Iris pigment epithelial cell (primary cell): ENCODE measurements at places on chromosomes 2 and 18.
A peak's percentile ranks its signal among the peaks of the same experiment; 100 is the strongest.

GRCh38 chr2:222915092-222915957, 54.5 kb downstream of the ACSL3 start:
- DNase-seq = no peak

DNA sequence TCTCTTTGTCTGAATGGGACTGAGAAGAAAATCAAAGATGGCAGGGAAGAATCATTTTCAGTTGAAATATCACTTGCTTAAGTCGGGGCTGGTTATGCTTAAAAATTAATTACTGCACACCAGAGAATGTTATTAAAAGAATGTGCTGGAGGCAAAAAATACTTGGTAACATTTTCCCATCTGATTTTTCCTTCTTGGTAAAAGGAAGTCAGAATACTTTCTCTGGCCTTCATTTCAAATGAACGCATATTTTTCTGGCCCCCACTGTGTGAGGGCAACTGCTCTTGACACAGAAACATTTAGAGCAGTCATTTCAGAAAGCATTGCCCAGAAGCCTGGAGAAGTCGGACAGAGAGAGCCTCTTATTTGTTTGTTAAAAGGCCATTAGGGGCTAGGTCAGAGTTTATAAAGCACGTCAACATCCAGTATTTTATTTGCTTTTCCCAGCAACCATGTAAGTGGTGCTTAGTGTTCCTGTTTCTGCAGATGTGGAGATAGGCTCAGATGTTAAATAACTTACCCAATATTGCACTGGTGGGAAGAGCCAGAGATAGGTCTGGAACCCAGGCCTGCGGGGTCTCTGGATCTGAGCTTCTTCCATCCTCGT, 32.9 kb upstream of the LYPD6B start:
- DNase-seq = no peak

GRCh38 chr2:197128897-197129296, 181.7 kb downstream of the ANKRD44 start:
- DNase-seq = peak; percentile 36

GRCh38 chr2:71224457-71224856, 2.4 kb downstream of the PAIP2B start:
- no peak for DNase-seq

DNA sequence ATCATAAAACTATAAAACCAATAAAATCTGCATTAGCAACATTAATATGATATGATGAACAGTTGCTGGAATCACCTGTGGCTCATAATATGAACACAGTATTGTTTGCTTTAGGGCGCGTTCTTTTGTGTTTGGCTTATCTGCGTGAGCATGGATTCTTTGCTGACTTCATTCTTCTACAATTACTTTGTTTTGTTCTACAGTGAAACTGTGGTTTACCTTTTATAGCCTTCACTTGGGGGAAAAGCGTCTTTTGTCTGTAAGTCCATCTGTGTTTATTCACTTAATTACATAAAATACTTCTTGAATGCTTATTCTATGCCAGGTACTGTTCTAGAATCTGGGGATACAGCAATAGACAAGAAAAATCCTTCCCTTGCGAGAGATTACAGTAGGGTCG, 74.0 kb upstream of the SEC11C start:
- DNase-seq = no peak

DNA sequence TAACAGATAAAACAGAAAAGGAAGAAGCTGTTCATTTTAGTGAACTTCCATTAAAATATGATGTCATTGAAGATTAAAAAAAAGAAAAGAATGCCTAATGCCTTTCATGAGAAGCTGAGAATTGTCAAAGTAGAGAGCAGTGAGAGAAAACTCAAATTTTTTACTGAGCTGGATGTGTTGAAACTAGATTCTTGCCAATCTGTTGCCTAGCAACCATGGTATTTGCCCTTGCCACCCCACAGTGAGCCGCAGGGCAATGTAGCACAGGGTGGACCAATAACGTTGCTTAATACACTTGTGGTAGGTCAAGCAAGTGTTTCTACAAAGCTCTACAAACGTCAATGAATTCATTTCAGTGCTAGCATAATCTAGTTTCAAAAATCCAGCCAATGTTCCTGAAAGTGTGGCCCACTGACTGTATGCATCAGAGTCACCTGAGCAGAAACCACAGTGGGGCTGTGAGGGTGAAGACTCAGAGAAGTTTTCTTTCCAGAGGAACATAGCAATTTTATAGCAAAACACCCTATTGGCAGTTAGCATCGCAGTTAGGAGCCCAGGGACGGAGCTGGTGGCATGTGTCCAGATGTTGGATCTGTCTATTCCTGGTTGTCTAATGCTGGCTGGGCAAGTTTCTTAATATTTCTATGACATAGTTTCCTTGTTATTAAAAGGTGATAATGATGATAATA, 132.2 kb downstream of the DOCK10 start:
- peak; percentile 93 for DNase-seq

DNA sequence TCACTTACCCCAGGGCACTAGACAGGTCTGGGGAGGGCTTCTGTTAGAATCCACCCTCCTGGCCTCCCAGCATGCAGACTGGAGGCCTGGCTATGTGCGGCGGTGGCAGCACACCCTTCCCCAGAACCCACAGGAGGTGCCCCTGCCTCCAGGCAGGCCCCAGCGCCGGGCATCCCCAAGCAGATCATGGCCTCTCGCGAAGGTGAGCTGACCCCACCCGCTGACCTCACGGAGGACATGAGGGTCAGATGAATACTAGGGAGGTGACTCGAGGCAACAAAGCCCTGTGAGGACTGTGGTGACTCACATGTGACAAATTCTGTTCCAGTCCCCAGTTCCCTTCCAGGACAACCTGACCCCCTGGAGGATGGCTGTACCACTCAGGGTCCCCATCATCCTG, 1.9 kb downstream of the MAB21L4 start:
- no peak for DNase-seq

- DNase-seq = peak; percentile 96
These were observed 298.2 kb downstream of the CDCA7 start for GRCh38 chr2:173652767-173653431.

- no peak for DNase-seq
These were observed 3.5 kb downstream of the GULP1 start for GRCh38 chr2:188295067-188295685.

GRCh38 chr2:94861308-94862152, 9.7 kb upstream of the TEKT4 start:
- DNase-seq = no peak

DNA sequence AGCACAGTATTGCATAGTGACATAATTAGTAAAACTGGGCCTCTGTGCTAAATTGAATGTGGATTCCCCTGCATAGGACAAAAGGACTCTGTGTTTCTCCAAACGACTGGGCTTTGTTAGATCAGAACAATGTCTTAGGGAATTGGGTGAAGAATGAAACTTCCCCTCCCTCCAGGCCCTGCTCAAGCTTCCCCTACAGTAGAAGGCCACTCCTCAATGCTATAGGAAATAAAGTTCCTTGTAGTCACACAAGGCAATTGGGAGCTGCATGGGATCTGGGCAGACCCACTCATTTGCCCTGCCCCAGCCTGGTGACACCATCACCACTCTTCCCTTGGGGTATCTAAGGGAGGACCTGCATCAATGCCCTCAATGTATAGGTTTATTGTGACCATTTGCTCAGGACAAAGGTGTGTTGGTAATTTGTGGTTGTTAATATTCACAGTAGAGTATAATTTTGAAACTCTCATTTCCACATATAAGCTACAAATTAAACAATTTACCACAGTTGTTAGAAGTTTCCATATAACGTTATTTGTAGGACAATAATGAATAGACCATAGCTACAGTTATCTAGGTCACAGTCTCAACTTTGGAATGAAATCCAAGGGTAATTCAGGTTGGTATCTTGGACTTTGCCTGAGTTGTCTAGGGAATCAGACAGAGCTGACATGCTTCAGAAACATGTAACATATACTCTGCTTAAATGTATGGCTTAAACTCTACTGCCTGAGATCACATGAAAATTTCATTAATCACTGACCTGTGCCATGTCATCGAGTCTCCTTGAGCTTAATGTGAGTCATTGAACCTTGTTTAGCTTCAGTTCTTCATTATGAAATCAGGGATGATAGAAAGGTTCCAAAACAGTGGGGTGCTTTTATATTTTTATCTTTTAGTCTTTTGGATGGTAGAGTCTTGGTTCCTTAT, 64.8 kb upstream of the DARS1 start:
- no peak for DNase-seq

DNA sequence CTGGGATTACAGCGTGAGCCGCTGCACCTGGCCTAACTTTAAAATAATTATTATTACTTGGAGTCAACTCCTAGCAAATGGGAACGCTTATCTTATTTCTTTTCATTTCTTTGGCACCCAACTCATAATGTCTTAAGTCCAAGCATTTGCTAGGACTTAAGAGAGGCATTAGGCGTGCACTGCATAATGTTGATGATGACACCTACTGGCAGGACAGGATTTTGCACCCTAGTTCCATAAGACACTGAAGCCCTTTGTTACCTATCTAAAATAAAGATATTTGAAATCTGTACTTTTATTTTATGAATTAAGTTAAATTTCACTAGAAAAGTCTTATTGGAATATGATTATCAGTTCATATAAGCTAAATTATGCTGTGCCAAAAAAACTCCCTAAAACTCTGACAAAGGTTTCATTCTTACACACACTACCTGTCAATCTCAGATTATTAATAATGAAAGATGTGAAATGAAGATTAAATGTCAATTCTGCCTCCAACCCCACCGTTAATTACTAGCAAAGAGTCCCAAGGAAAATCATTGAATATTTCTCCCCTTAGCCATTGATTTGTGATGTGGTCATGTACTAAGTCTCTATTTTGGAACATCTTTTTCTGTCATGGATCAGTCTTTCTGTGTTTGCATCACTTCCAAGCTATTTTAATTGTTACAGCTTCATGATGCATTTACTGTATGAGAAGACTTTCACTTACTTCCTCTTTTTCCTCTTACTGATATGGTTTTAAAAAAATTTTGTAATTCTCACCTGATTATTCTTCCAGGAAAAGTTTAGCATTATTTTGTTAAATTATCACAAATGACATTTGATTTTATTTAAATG, 12.7 kb upstream of the CDH2 start:
- peak; percentile 87 for DNase-seq

DNA sequence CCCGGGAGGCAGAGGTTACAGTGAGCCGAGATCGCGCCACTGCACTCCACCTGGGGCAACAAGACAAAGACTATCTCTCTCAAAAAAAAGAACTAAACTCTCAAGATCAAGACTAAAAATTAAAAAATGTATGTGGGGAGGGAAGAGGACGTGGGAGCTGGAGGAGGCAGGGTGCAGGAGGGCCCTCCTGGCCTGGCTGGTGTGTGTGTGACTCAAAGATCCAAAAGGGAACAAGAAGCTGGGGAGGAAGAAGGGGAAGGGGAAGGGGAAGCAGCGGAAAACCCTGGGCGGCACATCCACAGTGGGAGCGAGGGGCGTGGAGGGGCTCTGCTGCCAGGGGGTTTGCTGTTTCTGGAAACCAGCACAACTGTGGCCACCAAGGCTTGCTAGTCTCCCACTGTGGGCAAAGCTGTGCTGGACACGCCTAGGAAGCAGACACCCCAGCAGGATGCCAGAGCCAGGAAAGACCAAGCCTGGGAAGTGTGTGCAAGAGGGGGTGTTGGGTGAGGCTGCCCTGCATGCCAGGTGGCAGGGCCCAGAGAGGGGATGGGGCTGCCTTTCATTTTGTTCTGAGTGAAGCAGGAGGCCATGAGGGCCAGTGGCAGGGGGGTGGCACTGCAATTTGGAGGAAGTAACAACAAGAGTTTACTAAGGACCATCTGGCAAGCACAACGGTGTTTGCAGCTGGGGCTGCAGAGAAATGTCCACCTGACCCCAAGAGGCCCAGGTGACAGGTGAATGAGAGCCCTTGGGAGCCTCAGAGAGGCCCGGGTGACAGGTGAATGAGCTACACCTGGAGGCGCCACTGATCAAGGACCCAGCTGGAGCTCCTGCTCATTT, 44.5 kb downstream of the ANO7 start:
- DNase-seq = no peak

DNA sequence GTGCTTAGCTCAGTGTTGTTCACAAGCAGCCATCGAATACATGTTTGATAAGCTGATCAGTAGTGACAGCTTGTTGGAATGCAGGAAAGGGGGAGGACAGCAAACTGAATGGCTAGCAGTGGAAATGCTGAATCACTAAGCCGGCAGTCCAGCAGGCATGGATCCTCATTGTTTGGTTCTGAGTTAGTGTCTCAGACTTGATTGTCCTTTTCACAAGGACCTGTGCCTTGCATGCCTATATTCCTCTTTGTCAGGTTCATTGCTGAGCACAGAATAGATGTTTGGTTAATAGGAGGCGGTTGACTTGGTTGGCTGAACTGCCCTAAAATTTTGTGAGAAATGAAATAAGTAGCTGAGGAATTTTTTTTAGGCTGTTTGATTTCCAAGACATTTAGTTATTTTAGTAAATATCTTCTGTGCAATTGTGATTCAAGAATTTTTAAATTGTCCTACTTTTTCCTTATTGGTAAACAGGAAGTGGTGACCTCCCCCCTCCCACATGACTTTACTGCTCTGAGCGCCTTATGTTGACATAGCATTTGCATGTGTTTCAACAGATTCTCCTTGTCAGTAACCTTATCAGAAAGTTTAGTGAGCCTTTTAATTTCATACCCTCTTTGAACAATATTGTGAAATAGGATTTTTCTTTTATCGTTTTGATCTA, 21.4 kb upstream of the STON1 start:
- peak; percentile 89 for DNase-seq

GRCh38 chr2:47664817-47665216, 118.1 kb upstream of the MSH6 start:
- peak; percentile 24 for DNase-seq

DNA sequence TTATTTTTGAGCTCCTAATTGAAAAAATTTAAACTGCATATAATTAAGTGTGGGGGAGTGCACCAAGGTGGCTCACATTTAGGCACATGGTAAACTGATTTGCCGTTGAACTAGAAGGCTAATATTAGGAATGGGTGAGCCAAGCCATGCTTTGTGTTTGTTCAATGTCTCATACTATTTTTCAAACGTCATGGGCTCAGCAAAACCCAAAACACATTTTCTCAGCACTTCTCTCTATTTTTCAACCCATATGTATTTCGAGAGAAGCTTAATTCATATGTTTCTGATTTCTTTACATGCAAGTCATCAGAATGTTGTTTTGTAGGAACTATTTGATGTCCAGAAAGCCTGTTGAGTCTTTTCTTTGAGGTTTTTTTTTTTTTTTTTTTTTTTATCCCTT, 291.2 kb downstream of the TCF4 start:
- no peak for DNase-seq

DNA sequence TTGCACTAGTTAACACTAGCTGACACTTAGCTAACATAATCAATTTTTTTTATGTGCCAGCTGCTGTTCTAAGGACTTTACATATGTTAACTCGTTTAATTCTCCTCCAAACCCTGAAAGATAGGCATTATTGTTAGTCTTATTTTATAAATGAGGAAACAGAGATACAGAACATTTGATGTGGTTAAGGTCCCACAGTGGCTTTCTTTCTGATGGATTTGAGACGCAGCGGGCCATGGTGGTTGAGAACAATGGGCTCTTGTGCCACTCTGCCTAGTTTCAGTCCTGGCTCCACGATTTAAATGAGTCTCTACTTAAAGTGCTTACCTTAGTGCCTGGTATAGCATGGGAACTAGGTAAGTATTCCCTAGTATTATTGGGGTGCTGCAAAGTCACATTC, 201.9 kb upstream of the SPRED2 start:
- DNase-seq = no peak
